Hindlimb muscle (tissue), 1 donor: ENCODE measurements at places on chromosomes 4 and X. TPM values are rescaled to one million over a fixed set of nuclear protein-coding genes. Genes with fewer than 3 reads are reported as not detected.

GRCh38 chrX:52082578-52082977 is 13.6 kb upstream of the MAGED4B start:
- no peak for DNase-seq

DNA sequence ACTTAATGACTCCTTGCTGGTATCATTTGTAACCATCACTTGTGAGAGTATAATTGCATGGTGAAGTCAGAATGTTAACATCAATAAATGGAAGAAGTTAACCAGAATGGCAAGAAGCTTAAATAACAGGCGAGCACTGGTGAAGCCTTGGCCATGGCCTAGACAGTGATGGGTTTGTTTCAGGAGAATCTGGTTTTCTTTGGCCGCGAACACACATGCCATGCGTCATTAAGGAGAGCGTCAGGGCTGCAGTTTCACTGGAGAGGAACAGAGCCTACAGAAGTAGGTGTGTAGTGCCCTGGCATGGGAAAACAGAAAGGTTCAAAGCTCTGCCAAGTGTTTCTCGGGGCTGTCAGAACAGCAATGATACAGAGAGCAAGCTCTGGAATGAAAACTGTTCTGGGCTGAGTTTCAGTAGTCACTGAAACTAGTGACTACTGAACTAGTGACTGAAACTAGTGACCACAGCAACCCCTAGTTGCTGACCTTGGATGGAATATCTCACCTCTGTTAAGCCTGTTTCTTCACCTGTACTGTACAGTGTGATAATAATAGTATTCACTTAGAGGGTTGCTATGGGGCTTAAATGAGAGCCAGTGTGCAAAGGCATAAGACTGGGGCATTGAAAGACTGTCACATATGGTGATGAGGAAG is 93.8 kb downstream of the C4orf51 start:
- DNase-seq: no peak

DNA sequence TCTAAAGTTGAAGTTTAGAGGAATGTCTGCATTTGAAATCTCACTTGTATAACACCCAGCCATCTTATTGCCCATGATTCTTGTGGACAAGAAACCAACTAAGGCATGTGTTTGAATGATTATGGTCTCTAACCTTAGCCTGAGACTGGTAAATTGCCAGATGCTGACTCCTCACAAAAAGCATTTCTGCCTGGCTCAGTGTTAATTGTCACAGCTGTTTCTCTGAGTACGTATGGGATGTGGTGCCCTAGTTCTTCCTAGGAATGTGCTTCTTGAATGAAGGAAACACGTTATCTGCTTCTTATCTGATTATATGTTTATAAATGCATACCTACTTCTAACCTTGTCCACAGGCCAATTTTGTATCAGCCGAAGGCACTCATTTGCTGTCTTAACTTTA is 63.1 kb upstream of the NDP start:
- no peak for DNase-seq

- no peak for DNase-seq
Measured at GRCh38 chrX:114583646-114584374, at the start of gene HTR2C. TSS of gene HTR2C (plus strand) at chrX:114584086. CDS start at chrX:114726937, 142,851 bp downstream.

- DNase-seq: no peak
Measured at GRCh38 chrX:77640702-77641101, 145.3 kb downstream of the ATRX start.

GRCh38 chr4:169100670-169101101 is 90.6 kb upstream of the CBR4 start:
- DNase-seq: no peak

DNA sequence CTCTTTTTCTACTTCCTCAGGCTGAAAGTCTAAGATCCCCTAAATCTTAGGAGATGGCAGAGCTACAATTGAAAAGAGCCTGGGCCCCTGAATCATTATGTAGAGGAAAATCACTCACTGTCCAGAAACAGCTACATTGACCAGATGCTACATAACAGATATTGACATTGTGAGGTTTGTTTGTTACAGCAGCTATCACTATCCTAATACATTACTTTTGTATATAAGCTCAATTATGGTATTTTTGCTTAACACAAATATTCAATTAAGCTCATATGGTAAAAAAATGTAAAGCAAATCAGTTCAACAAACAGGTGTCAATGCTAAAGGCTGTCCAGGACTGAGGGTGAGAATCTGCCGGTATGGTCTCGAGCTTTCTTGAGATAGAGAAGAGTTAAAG is 89.4 kb downstream of the LDB2 start:
- DNase-seq: no peak

- DNase-seq: no peak
Measured at GRCh38 chr4:76611616-76612207, 176.7 kb downstream of the SHROOM3 start.

GRCh38 chr4:159382856-159383561 is 280.1 kb downstream of the RAPGEF2 start:
- DNase-seq: no peak

FAT4 gene
- polyA plus RNA-seq: 12.5 TPM

MPC1L gene
- not detected for polyA plus RNA-seq

DNA sequence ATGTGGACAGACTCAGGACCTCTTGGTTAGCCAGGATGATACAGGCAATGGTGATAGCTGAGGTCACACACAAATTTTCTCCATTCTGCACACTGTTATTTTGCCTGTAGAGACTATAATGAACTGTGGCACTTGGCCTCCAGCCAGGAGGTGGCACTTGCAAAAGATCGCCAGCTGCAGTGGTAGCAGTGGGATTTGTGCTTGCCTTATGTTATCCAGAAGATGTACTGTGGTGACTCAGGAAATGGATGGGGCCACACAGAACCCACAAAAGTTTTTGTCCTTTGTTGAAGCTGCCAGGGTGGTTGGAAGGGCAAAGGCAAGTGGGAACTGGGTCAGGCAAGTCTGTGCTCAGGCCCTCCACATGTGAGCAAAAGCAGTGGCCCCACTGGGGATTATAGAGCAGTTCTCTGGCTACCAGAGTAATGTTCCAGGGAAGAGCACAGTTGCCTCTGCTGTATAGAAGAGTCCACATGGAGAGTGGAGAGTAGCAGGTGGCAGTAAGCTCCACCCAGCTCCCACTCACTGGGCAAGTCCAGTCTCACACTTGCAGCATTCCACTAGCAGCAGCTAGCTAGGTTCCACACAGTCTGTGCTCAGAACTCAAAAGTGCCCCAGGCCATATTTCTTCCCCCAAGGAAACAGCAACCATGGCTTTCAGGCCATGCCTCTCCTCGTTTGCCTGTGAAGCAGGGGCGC is 5.9 kb upstream of the C4orf17 start:
- DNase-seq: peak; percentile 3

SHROOM2 gene
- 1.2 TPM for polyA plus RNA-seq

GRCh38 chr4:88587306-88587705 is 5.0 kb upstream of the HERC3 start:
- no peak for DNase-seq

DNA sequence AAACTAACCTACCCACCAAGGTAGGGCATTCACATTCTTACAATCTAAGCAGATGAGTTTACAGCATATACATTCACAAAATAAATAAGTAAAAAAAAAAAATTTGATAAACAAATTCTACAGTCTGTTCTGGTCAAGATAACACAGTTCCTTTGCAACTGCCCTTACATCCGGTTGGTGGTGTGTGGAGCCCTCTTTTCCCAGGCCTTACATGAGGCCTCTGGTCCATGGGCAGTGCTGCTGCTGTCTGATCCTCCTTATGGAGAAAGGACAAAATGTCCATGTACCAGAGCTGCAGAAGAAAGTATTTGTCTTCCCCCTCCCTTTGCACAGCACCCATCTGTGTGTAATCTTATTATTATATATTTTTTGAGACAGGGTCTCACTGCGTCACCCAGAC is 2.2 kb upstream of the SEPTIN11 start:
- no peak for DNase-seq

DNA sequence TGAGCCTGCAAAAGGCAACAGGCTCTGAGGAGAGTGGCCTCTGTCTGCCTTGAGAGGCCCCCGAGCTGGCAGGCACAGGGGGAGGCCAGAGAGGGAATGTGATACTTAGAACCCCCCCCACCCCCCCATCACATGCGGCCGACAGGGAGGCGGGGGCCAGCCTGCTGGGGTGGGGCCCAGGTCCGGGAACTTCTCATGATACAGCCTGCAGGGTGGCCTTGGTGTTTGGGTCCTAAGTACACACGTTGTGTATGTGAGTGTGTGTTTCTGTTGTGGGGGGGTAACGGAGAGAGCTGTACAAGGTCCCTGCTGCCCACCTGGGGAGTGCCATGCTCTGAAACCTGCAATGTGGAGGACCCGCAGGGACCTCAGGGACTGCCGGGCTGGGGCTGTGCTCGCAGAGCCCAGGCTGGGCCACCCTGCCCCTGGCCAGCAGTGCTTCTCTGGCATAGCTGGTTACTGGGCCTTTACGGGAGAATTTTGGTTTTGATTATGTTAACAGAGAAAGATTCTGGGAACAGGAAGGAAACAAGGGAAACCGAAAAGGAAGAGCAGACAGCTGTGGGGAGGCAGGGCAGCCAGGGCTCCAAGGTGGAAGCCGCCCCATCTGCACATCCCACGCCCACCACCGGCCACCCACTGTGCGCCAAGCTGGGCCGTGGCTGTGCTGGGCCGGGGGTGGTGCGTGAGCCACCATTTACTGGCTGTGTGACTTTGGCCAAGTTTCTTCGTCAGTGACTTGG is 19.9 kb downstream of the SH3BP2 start:
- no peak for DNase-seq

ADRA2C gene
- 3.4 TPM for polyA plus RNA-seq
